Neuronal stem cell (in vitro differentiated cells): ENCODE measurements at places on chromosomes 13 and 19.

DNA sequence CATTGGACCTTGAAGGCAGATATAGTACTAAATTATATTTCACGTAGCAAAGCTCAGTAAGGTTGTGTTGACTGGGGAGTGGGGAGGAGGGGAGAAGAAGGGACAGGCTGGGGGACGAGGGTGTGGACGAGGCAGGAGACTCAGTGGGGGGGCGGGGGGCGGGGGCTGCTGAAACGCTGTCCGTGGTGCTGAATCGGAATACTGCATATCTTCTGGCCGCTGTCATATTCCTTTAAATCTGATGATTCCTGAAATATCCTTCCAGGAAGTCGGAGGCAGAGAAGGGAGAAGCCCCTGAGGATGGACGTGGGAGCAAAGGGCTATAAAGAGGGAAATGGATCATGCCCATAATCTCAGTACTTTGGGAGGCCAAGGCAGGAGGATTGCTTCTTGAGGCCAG, 34.7 kb upstream of the CASP14 start:
- DNase-seq: no peak

- no peak for DNase-seq
Observed at GRCh38 chr13:45184693-45185092, 16.2 kb downstream of the KCTD4 start.

- no peak for DNase-seq
Observed at GRCh38 chr13:103516015-103516795, 450.0 kb upstream of the SLC10A2 start.

DNA sequence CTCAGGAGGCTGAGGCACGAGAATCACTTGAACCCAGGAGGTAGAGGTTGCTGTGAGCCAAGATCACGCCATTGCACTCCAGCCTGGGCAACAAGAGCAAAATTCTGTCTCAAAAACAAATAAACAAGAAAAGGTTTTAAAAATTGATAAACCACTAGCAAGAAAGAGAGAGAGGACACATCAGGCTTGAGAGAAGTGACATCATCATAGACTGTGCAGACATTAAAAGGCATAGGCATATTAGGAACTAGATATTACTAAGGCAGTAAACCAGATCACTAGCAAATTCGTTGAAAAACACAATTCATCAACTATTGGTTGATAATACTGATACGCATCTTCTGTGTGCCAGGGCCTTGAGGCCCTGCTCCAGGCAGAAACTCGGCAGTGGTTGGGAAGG, 7.7 kb downstream of the A1BG start:
- no peak for DNase-seq
